ENCODE measurements at places on chromosomes 4 and X.

DNA sequence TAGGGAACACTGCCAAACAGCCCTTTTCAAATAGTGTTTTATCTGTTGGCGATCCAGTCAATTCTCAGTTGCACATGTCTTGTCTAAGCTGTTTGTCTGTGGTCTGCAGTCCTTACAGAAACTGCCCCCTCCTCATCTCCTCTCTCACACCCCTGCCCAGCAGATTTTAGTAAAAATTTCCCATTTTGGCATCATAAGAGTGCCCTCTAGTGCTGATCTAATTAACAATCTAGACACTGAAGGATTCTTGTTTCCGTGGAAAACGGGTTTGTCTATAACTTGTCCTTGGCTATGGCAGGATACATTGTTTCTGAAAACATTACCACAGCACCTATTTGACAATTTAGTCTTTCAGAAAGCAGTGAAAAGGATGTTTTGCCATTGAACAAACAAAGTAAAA, 227.2 kb upstream of the MBNL3 start:
- DNase-seq: no peak

DNA sequence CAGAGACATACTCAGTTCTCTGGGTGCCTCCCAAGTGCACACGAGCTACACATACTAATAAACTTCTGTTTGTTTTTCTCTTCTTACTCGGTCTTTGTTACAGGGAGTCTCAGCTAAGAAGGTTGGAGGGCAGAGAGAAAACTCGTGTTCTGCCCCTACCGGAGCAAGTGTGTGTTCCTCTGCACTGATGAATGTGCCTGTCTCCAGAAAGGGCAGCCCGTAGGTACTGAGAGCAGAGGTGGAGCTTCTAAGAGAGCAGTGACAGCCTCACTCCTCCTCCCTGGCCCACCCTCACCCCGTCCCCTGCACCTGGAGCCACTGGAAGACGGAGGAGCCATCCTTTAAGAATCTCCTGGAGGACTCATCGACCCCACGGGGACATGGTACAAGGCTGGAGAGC, 67.6 kb downstream of the MTNR1A start:
- no peak for DNase-seq

DNA sequence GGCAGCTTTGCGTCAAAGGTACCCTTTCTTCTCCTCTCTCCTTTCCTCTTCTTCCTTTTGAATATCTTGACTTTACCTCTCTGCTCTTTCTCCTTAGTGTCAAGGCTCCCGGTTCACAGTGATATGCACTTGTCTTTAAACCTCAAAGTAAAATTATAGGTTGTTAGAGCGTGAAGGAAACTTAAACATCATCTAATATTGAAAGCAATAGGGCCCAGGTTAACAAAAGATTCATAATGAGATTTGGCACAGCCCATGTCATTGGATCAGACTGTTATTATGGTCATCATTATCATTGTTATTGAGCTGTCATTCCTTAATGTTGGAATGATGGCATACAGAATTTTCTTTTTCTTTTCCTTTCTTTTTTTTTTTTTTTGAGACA, 32.5 kb downstream of the FTHL17 start:
- no peak for DNase-seq

GRCh38 chr4:8737075-8737474, 134.6 kb downstream of the HMX1 start:
- DNase-seq: no peak

DNA sequence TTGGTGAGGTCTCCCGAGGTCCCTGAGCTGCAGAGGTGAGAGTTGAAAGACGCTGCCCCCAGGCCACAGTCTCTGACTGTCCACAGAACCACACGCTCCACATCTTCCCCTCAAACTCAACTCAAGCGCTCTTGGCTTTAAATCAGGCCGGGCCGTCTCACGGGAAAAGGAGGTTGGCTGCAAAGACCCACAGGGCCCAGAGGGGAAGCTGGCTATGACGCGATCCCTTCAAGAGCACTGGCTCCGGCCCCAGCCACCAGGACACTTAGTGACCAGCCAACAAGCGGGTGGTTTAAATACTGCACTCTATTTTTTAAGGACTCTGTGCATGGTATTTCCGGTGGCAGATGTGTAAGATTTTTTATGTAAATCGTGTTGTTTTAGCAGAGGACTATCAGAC, 19.9 kb downstream of the LRPAP1 start:
- DNase-seq: no peak

- DNase-seq: no peak
These were observed 34.4 kb downstream of the BBS12 start for GRCh38 chr4:122766950-122767349.

DNA sequence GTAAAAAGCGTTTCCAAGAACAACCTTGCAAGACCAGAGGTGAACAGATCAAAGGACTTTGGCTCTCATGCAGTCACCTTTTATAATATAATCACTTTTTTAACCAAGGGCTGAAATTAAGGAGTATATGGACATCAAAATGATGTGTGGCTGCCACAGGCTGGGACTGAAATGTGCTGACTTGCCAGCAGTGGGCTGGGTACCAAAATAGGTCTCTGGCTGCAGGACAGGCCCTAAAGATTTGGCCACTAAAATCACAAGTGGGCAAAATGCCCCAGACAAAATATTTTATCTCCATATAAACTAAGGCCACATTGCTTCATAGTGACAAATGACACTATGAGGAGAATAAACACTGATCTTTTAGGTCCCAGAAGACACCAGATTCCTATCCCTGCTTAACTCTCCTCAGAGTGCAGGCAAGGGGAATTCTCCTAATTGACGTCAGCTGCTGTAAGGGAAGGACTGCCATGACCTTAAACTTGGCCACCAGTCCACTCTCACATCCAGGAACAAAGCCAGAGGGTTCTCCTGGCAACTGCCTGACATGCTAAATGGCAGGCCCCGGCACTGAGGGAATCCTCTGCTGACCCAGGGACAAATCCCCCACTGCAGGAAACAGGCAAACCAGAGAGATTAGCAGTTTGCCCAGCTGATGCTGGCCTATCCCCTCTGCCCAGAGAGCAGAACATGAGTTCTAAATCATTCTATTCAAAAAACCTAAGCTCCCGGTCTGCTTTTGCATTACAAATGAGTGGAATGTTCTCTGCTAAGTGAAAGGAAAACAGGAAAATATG, 155.8 kb downstream of the PPP3CA start:
- DNase-seq: no peak

- no peak for DNase-seq
These were observed 87.3 kb downstream of the ADRA2C start for GRCh38 chr4:3853388-3854035.

- DNase-seq: no peak
These were observed 350.8 kb upstream of the KLF3 start for GRCh38 chr4:38313175-38313574.

DNA sequence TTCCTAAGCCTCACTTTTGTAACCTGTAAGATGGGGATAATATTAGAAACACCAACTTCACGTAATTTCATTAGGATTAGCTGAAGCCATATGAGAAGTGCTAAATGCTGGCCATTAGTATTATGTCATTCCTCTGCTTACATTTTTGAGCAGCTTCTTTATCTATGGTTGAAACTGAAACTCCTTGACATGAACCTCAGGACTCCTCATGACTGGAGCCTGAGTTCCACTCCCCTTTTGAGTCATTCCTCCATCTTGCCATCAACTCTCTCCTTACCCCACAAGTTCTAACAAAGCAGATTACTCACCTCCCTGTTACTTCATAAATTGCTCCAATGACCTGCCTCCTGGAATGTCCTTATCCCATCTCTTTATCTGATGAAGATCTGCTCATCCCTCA, 123.2 kb upstream of the KCNIP4 start:
- no peak for DNase-seq

Measured in activated effector memory CD4-positive, alpha-beta T cell treated with Interleukin-2 at 50 U/mL for 16 hours (primary cell).